ENCODE measurements at places on chromosomes 5 and 9.
A peak's percentile ranks its signal among the peaks of the same experiment; 100 is the strongest.

GRCh38 chr9:4553951-4554381, 63.7 kb downstream of the SLC1A1 start:
- DNase-seq = peak; percentile 57

DNA sequence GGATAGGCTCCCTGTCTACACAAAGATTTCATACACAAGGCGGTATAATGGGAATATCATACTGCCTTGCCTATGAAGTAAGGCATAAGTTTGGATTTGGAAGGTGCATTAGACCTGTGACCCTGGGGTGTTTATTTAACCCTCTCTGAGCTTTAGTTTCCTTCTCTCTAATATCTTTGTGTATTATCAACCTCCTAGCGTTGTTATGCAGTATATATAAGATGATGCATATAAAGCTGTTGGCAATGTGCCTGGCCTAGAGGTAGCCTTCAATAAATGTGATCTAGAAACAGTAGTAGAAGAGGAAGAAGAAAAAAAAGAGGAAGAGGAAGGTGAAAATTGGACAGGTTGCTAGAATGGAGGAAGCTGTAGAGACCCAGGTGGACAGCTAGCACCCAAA, 311.6 kb upstream of the CLINT1 start:
- DNase-seq = no peak

DNA sequence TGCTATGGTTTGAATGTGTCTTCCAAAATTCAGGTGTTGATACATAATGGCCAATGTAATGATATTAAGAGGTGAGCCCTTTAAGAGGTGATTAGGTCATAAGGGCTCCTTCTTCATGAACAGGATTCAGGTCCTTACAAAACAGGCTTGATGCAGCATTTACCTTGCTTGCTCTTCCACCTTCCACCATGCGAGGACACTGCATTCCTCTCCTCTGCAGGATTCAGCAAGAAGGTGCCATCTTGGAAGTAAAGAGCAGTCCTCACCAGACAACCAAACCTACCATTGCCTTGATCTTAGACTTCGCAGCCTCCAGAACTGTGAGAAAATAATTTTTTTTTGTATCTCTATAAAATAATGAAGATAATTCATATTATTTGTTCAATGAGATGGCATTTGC, 314.0 kb upstream of the SMARCA2 start:
- DNase-seq = no peak

DNA sequence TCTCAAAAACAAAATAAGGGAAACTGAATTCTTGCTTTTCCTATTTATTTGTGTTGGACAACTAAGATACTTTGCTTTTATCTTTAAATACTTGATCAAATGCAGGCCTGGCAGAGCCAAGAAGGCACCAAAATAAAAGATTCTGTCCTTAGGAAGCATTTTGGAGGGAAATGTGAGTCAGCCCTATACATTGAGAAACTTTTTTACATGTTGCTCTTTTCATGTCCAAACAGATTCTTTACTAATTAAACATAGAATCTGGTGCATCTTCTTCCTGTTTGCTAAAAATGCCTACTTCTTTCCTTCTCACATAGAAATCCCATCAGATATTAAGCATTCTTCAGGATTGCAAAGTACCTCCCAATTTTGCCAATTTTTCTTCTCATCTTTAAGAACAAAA, 1160.4 kb downstream of the EFNA5 start:
- no peak for DNase-seq

GRCh38 chr5:77444356-77444755, 47.8 kb downstream of the WDR41 start:
- DNase-seq = no peak

GRCh38 chr5:152501294-152501693, 96.2 kb upstream of the NMUR2 start:
- no peak for DNase-seq

GRCh38 chr5:10155897-10156667, 93.6 kb downstream of the ATPSCKMT start:
- no peak for DNase-seq

DNA sequence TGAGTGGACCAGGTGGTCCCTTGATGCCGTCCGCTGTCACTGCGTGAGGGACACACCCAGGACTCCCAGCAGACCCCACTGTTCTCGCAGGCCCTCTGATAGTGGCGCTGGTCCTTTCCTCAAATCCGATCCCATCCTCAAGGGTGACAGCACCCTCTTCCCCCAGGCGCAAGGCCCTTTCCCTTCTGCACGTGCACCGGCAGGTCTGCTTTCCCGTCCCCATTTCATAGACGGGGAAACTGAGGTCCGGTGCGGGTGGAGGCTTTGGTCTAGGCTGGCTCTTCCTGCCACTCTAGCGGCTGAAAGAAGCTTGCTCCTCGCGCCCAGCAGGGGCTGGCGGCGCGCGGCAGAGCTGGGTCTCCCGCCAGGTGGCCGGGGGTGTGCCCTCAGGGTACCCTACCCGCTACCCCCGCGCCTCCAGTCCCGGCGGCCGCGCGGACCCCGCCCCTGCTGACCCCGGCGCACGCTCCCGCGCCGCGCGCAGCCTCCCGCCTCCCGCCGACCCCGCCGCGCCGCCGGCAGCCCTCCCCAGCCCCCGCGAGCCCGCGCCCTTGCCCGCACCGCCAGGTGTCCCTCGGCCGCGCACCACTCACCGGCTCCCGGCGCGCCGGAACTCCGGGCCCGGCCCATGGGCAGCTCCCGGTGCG, 453 bp downstream of the RASGEF1C start:
- DNase-seq = no peak

DNA sequence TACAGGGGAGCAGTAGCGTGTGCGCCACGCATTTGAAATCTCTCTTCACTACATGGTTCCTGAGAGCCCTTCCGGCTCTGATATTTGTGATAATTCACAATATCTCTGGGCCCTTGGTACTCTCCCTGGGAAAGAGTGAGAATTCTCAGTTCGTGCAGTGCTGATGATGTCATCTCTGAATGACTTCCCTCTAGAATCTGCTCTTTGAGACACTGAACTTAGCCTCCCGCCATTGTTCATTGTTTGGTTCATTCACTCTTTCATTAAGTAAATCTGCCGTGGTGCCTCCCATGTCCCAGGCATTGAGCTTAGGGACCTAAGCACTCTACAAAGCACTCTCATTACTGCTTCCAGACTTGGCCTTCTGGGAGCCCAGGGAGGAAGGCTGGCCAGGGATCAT, 94.0 kb downstream of the PPARGC1B start:
- DNase-seq = no peak

- DNase-seq = peak; percentile 96
Measured at GRCh38 chr9:69946800-69947437, 96.7 kb upstream of the MAMDC2 start.

DNA sequence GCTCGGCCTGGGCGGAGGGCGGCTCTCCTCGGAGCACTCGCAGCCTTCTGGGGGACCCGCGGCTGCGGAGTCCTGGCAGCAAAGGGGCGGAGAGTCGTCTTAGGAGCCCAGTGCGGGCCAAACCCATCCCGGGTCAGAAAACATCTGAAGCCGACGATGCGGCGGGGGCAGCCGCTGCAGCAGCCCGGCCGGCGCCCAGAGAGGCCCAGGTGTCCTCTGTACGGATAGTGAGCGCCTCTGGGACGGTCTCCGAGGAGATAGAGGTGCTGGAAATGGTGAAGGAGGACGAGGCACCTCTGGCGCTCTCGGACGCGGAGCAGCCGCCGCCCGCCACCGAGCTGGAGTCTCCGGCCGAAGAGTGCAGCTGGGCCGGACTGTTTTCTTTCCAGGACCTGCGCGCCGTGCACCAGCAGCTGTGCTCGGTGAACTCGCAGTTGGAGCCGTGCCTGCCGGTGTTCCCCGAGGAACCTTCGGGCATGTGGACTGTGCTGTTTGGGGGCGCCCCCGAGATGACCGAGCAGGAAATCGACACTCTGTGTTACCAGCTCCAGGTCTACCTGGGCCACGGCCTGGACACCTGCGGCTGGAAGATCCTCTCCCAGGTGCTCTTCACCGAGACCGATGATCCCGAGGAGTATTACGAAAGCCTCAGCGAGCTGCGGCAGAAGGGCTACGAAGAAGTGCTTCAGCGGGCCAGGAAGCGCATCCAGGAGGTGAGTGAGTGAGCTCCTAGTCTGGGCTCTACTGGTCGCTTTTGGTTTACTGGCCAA, 1.2 kb downstream of the JMY start:
- peak; percentile 23 for DNase-seq

DNA sequence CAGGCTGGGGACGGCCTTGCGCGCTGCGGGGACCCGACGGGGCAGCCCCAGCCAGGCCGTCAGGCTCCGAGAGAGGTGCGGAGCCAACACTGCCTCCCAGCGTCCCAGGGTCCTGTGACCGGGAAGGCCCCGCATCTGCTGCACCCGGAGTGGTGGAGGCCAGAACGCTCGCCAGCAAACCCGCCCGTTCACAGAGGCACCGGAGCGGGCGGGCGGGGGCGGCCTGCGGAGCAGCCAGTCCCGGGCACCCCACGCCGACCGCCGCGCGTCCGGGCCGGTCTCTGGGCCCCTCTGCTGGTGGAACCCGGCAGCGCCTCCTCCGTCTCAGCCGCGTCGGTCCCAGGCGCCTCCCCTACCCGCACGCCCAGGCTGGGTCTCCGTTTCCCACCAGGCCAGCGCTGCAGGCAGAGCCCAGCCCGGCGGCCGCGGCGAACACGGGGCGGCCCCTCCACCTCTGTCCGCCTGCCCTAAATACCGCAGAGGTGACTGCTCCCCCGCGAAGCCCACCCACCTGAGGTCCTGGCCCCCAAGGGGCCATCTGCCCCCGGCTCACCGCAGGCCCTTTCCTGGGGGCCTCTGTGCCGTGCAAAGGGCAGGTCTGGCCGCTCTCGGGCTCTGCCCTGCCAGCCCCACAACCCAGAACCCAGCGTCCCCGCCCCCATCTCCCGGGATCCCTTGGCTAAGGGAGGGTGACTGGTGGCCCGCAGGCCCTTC, 15.9 kb downstream of the EXD3 start:
- peak; percentile 44 for DNase-seq

DNA sequence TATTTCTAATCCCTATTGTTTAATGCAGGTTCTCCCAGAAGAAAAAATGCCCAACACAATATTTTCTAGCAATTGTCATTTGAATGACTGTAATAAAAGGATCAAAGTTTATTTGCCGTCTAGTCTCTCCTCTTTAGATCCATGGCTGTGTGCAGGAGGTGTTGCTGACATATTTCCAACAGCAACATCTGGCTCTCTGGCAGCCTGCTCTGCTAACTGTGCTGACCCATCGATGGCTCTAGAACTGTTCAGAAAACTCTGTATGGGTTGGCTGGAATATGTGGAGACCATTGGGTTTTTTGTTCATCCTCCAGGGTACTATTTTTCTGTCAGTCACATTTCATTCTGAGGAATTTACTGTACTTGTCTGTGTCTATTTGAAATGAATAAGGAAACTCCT, 202.0 kb upstream of the SLC27A6 start:
- no peak for DNase-seq

GRCh38 chr9:12425878-12426864, 267.0 kb upstream of the TYRP1 start:
- peak; percentile 21 for DNase-seq

- no peak for DNase-seq
Measured at GRCh38 chr5:115649541-115649940, 23.7 kb upstream of the TMED7 start.

- no peak for DNase-seq
Measured at GRCh38 chr5:3534997-3535396, 60.6 kb upstream of the IRX1 start.

GRCh38 chr5:537621-538071, 13.4 kb upstream of the SLC9A3 start:
- no peak for DNase-seq

GRCh38 chr9:90795871-90796317, 5.7 kb upstream of the SYK start:
- DNase-seq = no peak

DNA sequence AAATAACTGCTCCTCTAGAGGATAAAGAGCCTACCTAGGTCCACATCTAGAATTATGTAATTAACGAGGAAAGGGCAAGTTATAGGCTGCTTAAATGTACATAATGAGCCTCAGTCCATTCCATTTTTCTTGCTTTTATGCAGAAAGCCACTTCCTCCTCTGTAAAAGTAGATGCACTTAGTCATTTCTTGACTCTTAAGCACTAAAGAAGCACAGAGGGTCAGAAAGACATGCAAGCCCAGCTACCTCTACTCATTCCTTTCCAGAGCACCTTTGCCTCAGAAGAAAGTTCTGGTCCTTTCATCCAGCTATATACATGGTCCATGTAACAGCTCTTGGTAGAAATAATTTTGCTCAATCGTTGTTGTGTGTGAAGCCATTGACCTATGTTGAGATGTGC, 308.0 kb upstream of the NREP start:
- DNase-seq = no peak

DNA sequence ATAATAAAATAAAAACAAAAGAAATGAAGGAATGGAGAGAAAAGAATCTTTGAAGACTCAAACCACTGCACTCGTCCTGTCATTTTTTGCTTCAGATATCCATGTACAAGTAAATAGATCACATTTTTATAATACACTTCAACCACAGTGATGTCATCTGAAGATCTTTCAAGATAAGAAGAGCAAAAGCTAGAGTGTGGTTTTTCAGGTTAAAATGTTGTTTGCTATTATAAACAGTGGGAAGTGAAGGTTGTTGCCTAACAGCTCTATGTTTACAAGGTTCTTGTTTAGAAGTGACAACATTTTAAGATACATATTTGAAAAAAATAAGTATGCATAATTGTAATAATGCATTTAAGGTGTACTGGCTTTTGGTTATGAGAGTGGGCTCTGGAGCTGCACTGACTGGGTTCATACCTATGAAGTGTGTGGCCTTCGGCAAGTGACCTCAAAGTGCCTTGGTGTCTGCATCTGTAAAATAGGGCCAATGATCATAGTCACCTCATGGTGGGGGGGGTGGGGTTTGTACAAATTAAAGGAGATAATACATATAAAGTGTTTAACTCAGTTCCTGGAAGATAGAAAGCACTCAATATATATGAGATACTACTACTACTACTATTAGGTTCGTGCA, 45.5 kb upstream of the IL7R start:
- peak; percentile 31 for DNase-seq

All from fibroblast of upper back skin (primary cell).